ENCODE measurements at places on chromosomes 3 and 15.

DNA sequence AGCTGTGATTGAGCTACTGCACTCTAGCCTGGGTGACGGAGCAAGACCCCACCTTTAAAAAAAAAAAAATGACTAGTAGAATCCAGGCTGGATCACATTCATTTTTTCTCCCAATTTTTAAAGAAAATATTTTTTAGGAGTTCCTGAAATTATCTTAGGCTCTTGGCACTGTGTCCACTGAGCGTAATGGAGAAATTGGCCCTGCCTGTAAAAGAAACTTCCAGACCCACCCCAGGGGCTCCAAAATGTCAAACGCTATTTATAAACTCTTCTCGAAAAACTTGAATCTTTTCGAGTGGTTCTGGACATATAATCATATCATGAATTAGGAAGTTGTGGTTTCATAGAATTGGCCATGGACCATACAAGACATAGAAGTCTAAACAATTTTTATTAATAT, 300.2 kb upstream of the RGMA start:
- DNase-seq, result no peak

DNA sequence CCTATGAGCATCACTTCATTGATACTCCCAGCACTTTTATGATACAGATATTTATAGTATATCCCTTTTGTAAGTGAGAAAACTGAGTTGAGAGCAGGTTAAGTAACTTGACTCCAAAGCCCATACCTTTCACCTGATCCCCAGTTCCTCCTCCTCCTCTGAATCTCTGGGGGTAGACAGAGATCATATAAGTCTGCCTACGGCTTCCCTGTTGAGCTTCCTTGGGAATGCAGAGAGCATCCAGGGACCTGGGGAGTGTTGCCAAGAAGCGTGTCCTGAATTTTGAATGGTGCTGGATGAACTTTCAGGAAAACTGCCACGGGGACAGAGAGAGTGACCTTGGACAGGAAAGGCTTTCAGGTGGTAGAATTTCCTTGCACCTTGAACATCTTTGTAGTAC, 268.5 kb downstream of the LRTM1 start:
- DNase-seq, result no peak

DNA sequence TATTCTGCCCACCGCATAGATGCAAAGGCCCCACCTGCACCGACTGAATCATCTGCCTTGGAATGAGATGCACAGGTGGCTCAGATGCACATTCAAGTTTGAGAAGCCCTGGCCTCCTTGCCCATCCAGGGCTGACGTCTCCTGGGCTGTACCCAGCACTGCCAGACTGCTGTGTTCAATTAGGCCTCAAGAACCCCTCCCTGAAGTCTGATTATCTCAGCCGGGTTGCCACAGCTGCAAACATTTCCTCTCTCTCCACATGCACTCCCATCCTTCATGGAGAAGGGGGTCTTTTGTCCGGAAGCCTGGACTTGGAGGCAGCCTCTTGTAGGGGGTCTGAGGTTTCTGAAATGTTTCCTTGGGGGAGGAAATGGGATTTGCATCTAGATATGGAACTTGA, 459.4 kb upstream of the PROK2 start:
- DNase-seq, result no peak

DNA sequence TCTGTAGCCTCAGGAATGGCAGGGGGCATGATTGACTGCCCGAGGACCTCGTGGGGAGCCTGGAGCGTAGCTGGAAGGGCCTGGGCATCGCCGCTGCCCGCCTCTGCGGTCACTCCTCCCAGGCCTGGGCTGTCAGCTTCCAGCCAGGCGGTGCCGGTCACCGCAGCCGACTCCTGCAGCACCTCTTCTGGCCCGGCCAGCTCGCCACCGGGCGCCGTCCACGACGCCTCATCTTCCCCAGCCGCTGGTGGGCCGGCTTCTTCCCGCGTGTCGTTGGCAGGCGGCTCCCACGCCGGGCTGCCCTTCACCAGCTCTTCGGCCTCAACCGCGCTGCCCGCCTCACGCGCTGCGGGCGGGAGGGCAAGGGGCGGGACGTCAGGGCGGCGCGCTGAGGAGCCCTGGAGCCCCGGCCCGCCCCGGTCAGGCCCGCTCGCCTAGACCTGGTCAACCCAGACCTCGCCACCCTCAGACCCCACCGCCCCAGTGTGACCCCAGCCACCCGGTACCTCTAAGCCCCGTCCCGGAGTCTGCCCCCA, 1.0 kb downstream of the CSPG5 start:
- DNase-seq, result no peak

DNA sequence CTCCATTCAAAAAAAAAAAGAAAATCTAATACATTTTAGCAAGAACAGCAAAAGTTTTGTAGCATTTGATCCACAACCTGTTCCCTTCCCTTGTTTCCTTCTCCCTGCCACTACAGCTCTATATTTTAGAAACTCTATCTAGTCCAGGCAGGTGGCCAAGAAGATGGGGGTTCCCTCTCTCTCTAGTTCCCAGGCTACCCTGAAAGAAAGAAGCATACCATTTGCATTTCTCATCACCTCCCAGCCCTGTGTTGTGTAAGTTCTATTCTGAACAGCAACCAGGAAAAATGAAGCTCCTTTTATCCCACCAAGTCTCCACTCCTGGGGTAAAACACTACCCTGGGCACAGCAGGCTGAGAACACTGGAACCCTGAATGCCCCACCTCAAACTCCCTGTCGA, 100.0 kb downstream of the PCCB start:
- DNase-seq, result no peak

GRCh38 chr3:37773911-37774310, 87.8 kb upstream of the CTDSPL start:
- no peak for DNase-seq

- DNase-seq, result no peak
Measured at GRCh38 chr3:44659015-44659414, 10.5 kb downstream of the ZNF35 start.

Data from RPMI8226 (cell line).